Fibroblast of the aortic adventitia (primary cell): ENCODE measurements at places on chromosomes 6 and 20. TPM values are rescaled to one million over a fixed set of nuclear protein-coding genes. Genes with fewer than 3 reads are reported as not detected.

- no peak for DNase-seq
Observed at GRCh38 chr20:9202420-9203080, 133.7 kb downstream of the PLCB4 start.

The PI3 gene
- total RNA-seq: not detected in 2 replicates

- no peak for DNase-seq
Observed at GRCh38 chr6:18216411-18216810, 47.9 kb downstream of the DEK start.

- DNase-seq: no peak
Observed at GRCh38 chr6:1659816-1660215, 50.1 kb downstream of the FOXC1 start.

The TBXT gene
- not detected in 2 replicates for total RNA-seq

The MACROD2 gene
- 1.3 and 16.4 TPM in 2 replicates for total RNA-seq

GRCh38 chr6:108082539-108082938 is 8.0 kb upstream of the OSTM1 start:
- no peak for DNase-seq

DNA sequence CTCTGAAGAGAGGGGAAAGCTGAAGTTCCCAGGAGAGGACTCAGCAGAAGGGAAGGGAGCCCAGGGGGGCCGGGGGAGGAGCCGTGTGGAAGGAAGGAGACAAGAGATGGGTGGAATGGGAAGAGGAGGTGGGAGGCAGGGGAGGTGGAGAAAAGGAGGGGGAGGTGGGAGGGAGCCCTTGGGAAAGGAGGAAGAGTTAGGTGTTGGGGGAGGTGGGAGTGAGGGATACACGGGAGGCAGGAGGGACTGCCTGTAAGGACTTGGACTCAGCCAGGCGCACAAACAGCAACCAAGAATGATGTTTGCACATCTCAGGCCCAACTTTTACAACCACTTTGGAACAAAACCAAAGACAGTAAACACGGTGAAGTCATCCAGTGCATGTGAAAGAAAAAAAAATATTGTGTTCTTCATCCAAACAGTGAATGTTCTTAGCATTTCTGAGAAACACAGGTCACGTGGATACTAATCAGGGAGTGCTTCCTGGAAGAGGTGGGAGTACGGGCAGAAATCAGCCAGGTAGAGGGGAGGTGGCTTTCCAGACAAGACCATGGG is 17.4 kb upstream of the LSM14B start:
- DNase-seq: peak; percentile 10

The SLC17A1 gene
- not detected in 2 replicates for total RNA-seq
